ENCODE measurements at places on chromosomes 7 and 10. TPM values are rescaled to one million over a fixed set of nuclear protein-coding genes. Genes with fewer than 3 reads are reported as not detected.

TFR2 gene
- 0.70 TPM for total RNA-seq

LDB3 gene
- not detected for total RNA-seq

KCP gene
- total RNA-seq = 0.17 TPM

HTR7 gene
- not detected for total RNA-seq

- peak; percentile 43 for DNase-seq
Measured at GRCh38 chr10:77638321-77639101, 903 bp upstream of the KCNMA1 start.

- peak; percentile 54 for DNase-seq
Measured at GRCh38 chr7:151310578-151310977, 31.0 kb upstream of the NUB1 start.

DNA sequence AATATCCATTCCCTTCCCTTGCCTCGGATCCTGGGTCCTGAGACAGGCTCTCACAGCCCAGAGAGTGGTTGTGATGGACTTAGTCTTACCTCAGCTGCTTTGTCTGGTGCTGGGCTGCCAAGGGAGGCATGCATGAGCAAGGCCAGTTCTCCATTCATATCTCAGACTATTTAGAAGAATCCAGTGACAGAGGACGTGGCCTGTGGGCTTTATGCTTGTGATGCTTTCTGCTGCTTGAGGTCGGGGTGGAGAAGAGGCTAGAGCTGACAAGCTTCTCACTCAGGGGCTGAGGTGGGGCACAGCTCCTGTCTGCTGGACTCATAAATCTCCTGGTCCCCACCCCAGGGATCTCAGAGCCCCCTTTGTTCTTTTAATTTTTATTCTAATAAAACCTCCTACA lies 66.8 kb downstream of the DNAJC12 start:
- no peak for DNase-seq

DNA sequence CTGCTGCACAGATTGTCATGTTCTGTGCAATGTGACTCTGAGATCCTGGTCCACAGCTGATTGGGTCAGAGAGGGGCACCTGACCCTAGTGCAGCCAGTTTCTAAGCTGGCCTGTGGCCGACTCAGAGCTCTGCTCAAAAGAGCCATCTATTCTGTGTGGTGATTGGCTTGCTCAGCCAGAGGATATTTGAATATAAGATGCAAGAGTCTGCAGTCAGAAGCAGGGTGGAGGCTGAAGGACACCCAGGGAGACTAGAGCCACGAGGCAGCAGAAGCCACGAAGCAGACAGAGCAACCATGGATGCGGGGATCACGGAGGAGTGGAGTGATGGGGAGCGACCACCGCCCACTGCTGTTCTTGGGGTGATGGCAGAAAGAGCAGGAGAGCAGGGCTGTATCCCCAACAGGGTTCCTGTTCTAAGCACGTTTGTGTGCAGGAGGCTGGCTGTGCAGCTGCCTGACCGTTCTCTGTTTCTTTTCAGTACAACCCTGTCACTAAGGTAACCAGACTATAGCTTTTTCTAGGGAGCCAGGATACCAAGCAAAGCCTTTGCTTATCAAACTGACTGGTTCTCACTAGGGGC lies 19.5 kb upstream of the RHEB start:
- no peak for DNase-seq

GRCh38 chr10:110802551-110803238 lies 69.0 kb upstream of the PDCD4 start:
- peak; percentile 89 for DNase-seq

GRCh38 chr10:62029401-62029800 lies 127.9 kb downstream of the ARID5B start:
- DNase-seq = peak; percentile 68

Measured in dermis blood vessel endothelial cell (primary cell).